ENCODE measurements at places on chromosomes 6 and 20.

GRCh38 chr20:47293631-47294030, 62.9 kb downstream of the ZMYND8 start:
- DNase-seq, result no peak

DNA sequence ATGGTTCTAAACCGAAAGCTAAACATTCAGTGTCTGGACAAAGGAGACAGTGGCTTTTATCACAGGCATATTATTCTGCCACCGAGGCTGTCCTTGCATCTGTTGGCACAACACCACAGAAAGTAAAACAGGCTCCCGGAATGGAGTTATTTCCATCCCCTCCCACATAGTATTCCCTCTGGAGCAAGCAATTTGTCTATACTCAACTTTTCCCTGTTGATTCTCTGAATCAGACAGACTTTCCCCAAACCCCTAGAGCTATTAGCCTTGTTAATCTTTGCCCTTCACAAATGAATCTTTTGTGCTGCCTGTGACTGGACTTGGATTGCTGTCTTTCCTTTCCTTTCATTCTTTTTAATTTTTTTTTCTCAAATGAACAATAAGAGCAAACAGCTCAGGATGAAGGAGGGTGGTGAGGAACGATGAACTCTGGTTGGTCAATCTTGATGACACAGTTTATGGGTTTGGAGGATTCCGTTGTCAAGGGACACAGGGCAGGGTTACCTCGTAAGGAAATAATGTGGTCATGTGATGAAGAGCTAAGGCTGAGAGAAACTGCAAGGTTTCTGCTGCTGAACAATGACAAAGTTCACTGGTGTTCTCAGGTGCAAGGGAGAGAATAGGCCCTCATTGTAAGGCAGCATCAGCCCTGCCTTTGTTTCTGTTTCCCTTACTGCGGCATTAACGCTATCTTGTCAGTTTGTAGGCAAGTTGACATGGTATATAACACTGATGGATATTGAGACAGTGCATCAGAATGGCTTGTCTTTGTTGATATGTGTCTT, 275.0 kb upstream of the BMP2 start:
- no peak for DNase-seq

- DNase-seq, result no peak
Measured at GRCh38 chr20:55778796-55779195, 226.5 kb downstream of the CBLN4 start.

DNA sequence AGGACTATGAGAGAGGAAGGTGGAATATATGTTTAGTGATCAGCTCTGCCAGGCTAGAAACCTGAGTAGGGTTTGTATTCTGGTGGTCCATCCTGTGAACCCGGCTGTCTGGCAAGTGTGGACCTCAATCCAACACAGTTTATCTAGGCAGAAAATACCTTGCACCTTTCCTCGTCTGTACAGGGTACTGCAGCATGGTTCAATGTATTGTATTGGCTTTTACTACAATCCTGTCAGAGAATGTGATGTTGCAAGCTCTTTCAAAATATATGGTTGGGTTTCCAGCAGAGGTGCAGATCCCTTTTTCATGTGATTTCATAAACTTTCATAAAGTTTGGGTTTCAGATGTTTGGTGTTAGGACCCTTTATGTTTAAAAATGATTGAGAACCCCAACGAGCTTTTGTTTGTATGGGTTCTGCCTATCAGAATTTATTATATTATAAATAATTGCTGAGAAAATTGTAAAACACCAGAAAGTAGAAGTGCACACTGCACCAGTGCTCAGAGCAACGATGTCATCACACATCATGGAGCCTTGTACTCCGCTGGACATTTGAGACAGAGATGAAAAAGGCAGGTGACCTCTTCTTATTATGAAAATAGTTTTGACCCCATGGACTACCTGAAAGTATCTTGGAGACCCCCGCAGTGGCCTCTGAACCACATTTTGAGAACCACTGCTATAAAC, 106.6 kb downstream of the RTN4IP1 start:
- DNase-seq, result no peak

DNA sequence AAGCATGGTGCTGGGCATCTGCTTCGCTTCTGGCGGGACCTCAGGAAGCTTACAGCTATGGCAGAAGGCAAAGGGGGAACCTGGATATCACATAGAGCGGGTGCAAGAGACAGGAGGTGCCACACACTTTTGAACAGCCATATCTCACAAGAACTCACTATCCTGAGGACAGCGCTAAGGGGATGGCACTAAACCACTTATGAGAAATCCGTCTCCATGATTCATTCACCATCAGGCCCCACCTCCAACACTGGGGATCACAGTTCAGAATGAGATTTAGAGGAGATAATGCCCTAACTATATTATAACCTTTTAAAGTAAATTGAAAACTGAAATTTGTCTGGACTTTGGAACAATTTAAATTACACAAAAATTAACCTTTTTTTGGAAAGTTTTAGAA, 37.8 kb upstream of the SUMO4 start:
- no peak for DNase-seq

DNA sequence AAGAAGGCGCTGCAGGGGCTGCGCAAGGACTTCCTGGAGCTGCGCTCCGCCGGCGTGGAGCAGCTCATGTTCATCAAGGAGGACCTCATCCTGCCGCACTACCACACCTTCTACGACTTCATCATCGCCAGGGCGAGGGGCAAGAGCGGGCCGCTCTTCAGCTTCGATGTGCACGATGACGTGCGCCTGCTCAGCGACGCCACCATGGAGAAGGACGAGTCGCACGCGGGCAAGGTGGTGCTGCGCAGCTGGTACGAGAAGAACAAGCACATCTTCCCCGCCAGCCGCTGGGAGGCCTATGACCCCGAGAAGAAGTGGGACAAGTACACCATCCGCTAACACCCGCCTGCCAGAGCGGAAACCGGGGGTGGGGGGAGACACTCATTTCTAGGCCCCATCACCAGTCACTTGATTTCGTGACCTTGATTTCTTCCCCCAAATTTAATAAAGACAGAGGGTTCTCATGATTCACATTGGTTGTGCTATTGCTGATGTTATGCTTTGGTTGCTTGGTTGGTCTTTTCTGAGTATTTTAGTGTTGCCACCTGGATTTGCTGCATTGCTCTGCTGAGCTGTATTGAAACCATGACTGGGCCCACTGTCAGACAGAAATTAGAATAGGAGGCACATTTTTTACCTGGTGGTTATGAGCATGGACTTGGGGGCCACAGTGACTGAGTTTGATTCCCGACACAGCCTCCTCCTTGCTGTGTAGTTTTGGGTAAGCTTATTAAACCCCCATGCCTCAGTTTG, 1.5 kb downstream of the FAM50B start:
- DNase-seq, result no peak

GRCh38 chr6:138986578-138986977, 1.5 kb downstream of the REPS1 start:
- DNase-seq, result no peak

DNA sequence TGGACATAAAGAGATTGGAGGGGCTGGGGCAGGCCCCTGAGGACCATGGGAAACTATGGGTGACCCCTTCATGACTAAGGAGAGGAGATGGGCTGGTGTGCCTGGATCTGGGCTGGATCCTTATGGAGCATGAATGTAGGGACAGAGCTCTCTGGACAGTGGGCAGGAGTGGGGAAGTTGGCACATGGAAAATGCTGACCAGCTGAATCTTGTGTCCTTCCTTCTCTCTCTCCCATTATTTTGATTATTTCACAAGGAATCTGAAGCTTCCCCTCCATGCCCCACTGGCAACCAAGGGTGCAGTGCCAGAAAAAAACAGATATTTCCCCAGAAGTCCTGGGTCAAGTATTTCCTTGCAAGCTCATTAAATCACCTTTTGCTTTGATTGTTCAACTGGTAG, 175.2 kb downstream of the DHX35 start:
- DNase-seq, result no peak

- no peak for DNase-seq
Measured at GRCh38 chr6:71248306-71248765, 40.3 kb upstream of the OGFRL1 start.

DNA sequence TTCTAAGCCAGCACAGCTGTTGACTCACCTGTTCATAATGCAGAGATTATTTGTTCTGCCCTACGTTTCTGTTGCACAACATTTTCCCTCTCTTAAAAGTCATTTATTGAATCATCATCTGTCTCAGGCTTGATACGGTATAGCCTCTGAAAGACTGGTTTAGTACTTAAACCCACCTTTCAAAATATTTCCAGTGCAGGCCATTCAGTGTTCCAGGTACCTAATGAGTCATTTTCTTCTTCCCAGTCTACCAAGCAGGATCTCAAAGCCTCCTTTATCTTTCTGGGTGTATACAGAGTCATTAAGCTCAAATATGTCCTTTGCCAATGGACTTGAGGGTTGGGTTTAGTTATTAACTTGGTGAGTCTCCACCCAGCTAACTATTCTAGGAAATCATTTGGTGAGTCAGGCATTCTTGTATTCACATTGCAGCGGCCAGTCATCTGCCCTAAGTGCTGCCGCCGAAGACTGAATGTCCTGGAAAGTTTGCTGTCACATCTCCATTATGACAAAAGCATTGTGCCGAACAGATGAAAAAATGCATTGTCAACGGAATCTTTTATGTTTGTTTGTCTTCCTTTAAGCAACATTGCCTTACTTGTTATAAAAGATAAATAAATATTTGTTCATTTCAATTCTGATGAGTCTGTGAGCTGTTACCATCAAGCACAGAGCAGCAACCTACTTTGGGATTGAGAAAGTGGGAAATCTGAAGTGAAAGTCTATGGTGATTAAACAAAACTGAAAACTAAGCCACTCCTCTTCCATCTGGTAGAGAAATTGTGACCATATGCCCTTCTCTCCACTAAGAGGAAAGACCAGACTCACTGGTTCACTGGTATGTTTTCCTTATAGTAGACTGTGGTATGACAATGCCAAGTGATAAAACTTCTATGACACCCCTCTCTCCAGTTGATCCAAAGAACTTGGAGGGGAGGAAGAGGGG, 14.3 kb upstream of the FAM135A start:
- DNase-seq, result no peak

GRCh38 chr20:53698371-53698978, 104.8 kb upstream of the ZNF217 start:
- DNase-seq, result no peak

GRCh38 chr20:23622839-23623343, 14.9 kb downstream of the CST3 start:
- no peak for DNase-seq

GRCh38 chr20:5315807-5316187, 957 bp downstream of the PROKR2 start:
- no peak for DNase-seq

DNA sequence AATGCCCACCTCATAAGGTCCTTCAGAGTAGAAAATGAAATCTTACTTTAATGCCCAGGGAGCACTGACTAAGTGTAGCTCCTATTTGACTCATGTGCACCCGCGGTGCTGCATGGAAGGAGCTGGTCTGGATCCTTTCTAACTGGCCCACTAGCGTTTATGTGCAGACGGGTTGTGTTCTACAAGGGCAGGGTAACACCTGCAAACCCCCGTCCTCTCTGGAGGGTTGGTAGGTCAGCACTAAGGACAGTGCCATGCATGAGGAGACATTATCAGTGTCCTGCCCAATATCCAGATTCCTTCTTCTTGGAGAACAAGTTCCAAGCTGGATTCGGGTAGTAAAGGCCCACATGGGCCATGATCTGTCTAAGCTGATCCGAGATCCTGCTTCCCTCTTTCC, 140.3 kb downstream of the ANKRD60 start:
- DNase-seq, result no peak

- no peak for DNase-seq
Measured at GRCh38 chr20:58791286-58791685, 59.4 kb downstream of the GNAS-AS1 start.

- DNase-seq, result no peak
Measured at GRCh38 chr6:12068899-12069557, 56.9 kb downstream of the HIVEP1 start.

- no peak for DNase-seq
Measured at GRCh38 chr6:117469356-117469755, 13.1 kb upstream of the DCBLD1 start.

- DNase-seq, result no peak
Measured at GRCh38 chr20:39954621-39955020, 734.4 kb downstream of the MAFB start.

DNA sequence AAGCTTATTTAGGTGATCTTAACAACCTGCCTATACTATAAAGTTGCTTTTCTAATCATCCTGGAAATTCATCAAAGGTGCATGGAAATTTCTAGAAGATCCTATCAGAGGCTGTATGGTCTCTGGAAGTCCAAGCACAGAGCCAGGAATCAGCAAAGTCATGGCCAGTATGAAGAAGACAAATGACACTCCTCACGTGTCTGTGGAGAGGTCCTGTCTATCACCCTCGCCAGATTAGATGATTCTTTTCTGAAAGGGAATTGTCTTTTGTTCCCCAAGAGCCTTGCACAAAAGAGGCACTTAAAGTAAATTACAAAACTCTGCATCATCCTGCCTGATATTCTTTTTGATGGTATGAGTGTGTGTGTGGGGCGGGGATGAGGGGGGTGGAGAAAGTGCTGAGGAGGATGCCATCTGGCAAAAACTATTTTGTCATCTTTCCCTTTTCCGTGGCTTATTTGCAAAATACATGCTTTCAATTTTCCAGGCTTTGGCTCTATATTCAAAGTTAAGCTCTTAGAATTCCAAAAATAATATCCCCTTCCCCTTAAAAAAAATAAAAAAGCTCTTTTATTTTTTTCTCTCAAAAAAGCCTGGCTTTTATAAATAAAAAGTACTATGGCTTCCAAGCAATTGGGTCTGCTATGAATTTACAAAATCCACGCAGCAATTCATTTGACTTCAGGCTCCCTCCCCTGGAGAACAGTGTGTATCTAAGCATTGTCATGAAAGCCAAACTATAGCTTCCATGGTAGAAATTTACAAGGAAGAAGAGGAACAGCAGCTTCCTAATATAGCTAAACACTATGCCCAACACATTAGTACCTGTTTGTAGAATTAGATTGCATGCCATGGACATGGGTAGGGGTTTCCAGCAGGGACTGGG, 185.2 kb upstream of the ARG1 start:
- DNase-seq, result no peak

DNA sequence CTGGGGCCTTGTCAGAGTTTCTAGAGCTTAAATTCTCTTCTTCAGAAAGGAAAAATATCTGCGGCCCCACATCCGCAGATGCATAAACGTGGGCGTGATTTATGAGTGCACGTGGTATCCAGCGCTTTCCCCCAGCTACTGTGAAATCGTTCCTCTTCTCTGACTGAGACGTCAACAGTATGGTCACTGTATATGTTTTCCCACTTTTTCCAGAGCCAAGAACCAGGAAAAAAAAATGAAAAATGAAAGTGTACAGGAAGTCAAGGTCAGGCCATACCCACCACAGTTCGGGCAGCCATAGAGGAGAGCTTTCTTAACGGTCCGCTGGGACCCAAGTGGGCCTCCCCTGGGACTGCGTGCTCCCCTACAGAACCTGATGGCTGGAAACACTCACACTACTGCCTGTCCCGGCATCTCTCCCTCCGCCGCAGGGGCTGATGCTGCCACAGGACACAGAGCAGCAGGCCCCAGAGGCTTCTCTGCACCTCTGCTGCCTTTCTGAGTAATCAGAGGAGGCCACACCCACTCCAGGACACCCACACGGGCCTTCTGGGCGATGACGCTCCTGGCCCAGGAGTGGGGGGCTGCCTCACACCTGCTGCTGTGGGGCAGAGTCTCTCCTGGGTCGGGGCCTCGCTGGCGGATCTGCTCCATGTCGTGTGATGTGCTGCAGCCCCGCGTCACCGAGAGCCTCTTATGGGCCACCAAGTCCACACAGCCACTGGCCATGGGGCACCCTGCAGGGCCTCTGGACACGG, 16.4 kb upstream of the STX16 start:
- DNase-seq, result no peak

GRCh38 chr6:15247500-15248450, 1.9 kb downstream of the JARID2 start:
- peak; percentile 44 for DNase-seq

GRCh38 chr6:39300739-39301138, 13.5 kb downstream of the KCNK17 start:
- no peak for DNase-seq

GRCh38 chr20:3413393-3413889, 6.0 kb upstream of the DNAAF9 start:
- DNase-seq, result no peak
